ENCODE measurements at places on chromosomes 5 and 9.
A peak's percentile ranks its signal among the peaks of the same experiment; 100 is the strongest.

- DNase-seq = no peak
These were observed 79.4 kb upstream of the NREP start for GRCh38 chr5:111836426-111836825.

DNA sequence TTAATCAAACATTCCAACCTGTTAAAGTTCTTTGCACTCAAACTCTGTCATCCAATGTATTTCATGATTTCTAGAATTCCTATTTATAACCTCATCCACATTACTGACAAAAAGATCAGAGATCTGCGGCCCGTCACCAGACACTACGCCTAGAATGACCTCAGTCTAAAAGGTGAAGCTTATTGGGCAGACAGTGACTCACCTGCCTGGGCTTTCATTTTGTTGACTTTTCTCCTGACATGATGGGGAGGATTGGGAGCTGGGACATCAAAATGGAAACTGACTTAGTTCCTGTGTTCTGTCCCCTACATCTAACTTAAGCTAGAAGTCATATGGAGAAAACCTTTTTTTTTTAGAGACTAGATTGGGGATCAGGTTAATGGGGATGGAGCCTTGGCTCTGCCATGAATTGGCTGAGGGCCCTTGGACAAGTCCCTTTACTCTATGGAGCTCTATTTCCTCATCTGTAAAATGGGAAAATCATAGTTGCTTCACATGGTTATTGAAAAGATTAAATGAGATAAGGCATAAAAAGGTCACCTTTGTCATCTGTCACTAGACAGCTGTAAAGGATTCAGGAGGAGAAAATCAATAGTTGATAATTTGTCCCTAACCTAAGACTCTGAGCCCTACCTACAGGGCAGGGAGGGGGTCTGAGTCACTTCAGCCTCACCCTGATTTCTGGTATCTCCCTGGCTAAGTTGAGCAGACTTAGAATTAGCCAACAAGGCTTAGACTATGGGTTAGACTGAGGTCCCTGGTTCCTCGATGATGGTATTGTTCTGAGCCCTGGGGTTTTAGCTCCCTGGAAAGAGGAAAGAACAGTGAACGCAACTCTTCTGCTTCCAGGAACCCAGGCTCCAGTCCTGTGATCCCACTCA is 224.8 kb upstream of the TBC1D2 start:
- DNase-seq = no peak

DNA sequence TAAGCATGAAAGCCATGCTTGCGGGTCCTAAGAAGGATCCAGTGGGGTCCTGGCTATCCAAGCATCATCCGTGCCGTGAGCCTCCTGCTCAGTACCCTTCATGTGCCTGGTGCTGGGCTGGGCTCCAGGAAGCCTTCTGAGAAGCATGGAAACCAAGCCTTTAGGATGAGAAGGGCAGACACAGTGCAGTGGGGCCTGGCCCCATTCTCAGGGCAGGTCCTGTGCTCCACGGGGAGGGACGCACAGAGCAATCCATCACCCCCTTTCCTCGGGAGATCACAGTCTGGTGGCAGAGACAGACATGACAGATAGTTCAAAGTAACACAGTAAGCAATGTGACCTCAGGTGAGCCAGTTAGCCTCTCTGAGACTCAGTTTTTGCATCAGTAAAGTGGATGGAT is 76.9 kb downstream of the RGS3 start:
- DNase-seq = no peak

DNA sequence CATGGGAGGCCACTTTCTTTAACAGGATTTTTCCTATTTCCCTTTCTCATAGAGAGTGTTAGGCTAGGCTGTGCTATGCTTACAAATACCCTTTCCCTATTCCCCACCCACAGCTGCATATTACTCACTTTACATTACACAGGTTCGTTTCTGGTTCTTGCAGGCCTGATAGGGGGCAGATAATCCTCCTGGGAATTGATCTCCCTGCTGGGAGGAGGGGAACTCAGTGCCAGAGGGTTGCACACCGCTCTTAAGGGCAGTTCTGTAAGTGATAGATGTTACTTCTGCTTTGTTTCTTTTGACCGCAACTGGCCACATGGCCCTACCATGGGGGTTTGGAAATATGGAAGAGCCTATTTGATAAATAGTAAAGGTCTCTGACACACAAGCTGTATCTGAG is 54.0 kb upstream of the NTRK2 start:
- DNase-seq = no peak

- DNase-seq = no peak
These were observed 89.6 kb upstream of the DMRTA1 start for GRCh38 chr9:22356985-22357384.

GRCh38 chr5:41649659-41650058 is 139.3 kb upstream of the PLCXD3 start:
- no peak for DNase-seq

DNA sequence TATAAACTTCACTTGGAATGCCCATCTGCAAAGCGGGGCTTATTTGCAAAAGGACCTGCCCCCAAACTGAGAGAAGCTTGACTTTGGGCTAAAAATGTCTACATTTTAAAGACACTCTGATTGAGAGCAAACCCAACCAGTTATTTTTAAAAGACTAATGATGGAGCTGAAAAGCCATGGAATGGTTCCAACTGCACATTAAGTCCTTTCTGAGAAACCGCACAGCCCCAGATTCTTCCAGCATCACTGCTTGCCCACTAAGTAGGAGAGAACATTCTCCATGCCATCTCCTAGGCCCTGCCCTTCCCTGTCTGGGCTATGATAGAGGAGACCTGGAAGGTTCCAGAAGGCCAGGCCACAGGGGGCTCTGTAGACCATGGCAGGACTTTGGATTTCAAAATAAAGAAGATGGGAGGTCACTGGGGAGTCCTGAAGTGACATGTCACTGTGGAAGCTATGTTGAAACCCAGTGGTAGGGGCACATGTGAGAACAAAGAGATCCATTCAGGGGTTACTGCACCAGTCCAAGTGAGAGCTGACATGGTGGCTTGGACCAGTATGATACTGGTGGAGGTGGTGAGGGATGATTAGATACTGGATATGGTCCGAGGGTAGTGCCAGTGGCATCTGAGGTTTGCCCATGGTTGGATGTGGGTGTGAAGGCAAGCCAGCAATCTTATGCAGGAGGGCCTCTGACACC is 179.2 kb downstream of the DAB2IP start:
- no peak for DNase-seq

- DNase-seq = no peak
These were observed 298.3 kb downstream of the BNC2 start for GRCh38 chr9:16572005-16572734.

DNA sequence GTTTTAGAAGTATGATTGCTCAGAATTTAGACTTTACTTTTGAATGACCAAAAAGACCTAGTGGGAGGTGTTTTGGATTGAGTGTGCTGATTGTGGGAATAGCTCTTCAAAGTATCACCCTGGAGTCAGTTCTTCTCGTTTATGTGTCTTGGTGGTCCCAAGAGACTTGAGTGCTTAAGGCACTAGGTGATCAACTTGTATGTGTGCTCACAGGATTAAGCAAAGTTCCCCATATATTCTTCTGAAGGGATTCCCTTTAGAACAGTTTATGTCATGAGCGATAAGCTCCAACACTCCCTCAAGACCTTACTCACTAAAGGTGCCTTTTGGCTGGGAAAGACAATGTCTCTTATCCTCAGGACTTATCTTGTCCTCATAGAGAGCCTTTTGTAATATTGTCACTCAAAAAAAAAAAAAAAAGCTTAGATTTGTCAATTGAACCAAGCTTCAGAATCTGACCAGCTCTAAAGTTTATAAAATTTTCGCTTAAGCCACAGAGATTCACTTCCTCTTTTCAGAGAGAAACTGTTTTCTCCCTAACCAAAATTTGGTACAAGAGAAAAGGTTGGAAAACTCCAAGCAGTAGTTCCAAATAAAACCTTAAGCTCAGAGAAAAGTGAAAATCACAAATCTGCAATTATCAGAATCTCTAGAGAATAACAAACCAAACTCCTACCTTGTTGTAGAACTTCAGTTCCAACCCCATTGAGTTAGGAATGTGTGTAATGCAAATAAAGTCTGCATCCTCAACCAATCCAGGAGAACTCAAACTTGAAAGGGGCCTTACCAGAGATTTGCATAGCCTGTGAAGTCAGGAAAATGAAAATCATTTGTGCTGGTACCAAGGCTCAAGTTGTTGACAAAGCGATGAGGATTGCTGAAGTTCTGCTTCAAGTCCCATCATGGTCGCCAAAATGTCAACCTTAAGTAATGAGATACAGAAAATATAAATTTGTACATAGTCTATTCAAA is 40.0 kb upstream of the PDZD2 start:
- peak; percentile 3 for DNase-seq

- no peak for DNase-seq
These were observed 49.5 kb downstream of the MRRF start for GRCh38 chr9:122314165-122314564.

GRCh38 chr5:118354797-118355196 is 633.5 kb downstream of the DTWD2 start:
- no peak for DNase-seq

DNA sequence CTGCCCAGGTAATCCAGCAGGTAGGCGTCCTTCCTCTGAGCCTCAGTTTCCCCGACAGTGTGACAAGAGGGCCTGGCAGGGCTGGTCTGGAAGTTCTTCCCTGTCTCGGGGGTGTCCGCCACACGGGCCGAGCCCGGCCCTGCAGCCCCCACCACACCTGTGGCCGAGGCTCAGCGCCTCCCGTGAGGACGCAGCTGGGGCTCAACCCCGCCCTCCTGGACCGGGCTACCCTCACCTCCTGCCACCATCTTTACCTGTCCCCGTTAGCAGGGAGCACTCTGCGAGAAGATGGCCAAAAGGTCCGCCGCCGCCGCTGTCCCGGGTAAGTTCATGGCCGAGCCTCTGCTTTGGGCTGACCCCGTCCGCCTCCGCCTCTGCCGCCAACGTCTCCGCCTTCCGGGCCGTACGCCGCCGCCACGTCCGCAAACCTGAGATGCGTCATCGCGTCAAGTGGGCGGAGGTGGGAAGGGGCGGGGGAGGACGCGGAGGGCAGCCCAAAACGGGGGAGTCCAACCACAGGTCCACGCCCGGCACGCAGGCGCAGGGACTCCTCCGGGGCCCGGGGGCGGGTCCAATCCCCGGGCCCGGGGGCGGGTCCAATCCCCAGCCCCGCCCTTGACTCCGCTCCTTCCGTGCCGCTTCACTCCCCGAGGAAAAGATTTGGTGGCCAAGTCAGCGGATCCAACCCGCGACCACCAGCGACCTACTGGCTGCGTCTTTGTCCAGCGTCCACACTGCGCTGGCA is at the start of gene LYSMD3:
LYSMD3 (minus strand) TSS at position 391 of the 745 bp plus-strand sequence. CDS start 4,295 bp downstream, outside the sequence.
- peak; percentile 96 for DNase-seq

DNA sequence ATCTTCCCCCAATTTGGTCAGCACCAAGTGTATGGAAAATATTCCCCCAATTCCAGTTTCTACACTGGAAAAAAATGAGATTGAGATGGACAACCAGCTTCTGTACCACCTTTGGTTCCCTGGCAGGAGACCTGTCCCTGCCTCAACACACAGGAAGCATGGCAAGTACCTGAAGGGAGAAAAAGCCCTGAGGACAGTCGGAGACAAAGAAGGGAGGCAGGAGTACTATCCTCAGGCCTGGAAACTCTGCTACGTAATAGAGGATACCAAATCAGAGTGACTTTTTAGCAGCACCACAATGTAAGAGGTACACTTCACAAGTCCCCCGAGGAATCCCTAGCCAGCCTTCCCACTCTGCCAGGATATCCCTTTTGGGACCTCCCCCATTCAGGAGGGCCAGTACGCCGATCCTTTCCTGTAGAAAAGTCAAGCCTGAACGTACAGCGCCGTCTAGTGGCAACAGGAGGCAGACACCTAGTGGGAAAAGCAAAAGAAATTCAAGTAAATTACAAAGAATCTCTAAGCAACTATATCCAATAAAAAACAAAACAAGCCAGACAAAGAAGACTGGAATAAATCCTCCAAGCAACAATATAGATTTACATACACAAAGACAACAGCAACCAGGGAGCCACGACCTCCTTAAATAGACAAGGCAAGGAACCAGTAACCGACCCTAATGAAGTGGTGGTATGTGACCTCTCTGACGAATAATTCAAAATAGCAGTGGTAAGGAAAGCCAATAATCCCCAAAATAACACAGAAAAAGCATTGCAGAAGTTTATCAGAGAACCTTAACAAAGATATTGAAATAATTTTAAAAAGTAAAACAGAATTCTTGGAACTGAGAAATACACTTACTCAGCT is 63.3 kb upstream of the SLCO6A1 start:
- peak; percentile 29 for DNase-seq

- DNase-seq = no peak
These were observed 16.1 kb upstream of the TMED7 start for GRCh38 chr5:115641948-115642347.

DNA sequence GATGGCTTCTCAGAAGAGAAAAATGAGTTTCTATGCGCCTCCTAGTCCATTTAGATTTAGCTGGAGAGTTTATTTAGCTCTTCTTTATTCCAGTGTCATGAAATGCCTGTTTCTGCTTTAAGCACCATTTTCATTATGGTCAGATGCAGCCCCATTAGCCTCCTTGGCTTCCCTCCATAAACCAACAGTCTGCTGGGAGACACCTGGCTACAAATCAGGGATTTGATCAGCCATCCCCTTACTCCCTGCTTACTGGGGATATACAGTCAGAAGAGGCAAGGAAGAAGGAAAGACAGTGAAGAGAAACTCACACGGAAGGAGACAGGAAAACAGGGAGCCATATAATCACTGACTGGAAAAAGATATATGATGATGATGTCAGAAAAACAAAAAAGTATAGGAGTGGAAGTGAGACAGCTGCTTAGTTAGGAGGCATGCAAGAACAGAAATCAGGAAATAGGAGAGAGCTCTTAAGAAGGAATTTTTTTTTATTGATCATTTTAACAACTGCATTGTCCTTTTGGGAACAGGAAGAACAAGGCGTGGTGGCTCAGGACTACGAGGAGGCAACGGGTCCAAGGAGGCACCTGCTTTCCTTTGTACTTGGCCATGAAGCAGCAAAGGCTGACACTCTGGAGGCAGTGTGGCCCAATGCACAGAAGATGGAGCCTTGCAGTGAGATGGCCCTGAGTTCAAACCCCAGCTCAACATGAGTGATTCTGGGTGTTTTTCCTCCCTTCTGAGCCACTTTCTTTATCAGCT is 56.1 kb downstream of the MED27 start:
- DNase-seq = no peak

- DNase-seq = no peak
These were observed 6.2 kb downstream of the OBP2B start for GRCh38 chr9:133202688-133203453.

DNA sequence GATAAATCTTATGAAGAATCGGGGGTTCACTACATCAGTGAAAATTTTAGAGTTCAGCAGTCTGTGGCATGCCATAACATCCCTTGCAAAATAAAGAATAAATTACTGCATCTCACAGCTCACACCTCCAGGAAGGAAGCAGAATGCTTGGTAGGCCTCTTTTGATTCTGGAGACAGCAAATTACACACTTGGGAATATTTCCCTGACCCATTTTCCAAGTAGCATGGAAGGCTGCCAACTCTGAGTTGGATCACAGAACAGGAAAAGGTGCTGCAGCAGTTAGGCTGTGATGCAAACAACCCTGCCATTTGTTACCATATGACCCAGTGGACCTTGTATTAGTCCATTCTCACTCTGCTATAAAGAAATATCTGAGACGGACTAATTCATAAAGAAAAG is 293.5 kb downstream of the ASTN2 start:
- no peak for DNase-seq

- DNase-seq = peak; percentile 84
These were observed 7.0 kb downstream of the STOM start for GRCh38 chr9:121362813-121363621.

GRCh38 chr5:81825237-81825636 is 74.3 kb upstream of the SSBP2 start:
- no peak for DNase-seq

GRCh38 chr5:107385708-107386107 is 285.0 kb downstream of the EFNA5 start:
- no peak for DNase-seq

GRCh38 chr5:157130925-157131324 is 11.7 kb downstream of the MED7 start:
- peak; percentile 14 for DNase-seq

All from inflammatory macrophage (primary cell).